NT2/D1 (cell line): ENCODE measurements at places on chromosomes 16 and 17.

- no peak for DNase-seq
Observed at GRCh38 chr16:78543023-78543422, 443.6 kb downstream of the WWOX start.

DNA sequence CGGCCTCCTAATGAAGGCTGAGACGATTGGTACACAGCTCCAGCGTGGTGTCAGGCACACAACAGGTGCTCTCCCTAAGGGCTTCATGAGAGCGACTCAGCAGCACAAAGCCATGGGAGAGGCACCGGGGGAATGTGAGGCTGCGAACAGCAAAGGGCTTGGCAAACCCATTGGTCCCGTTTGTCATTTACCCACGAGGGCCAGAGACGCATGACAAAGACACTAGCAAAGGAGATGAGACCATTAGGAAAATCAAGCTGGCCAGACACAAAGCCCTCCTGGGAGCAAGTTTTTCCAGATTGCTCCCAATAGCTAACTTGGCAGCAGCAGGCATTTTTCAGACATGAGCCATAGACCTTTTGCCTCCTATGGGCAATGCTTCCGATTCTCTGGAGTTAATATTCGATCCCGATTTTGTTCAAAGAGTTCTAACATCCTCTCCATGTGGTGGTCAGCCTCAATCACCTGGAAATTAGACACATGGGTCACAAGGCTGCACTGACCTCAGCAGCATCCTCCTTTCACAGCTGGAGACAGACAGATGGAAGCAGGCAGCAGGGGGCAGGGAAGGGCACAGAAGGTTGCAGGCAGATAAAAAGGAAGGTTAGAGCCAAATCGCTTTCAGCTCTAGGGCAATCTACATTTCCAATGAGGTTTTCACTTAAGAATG lies 38.2 kb downstream of the TK2 start:
- DNase-seq: peak; percentile 82

- no peak for DNase-seq
Observed at GRCh38 chr17:19319771-19320505, 42.6 kb downstream of the B9D1 start.

GRCh38 chr16:68235108-68235886 lies 630 bp downstream of the ESRP2 start:
- no peak for DNase-seq

DNA sequence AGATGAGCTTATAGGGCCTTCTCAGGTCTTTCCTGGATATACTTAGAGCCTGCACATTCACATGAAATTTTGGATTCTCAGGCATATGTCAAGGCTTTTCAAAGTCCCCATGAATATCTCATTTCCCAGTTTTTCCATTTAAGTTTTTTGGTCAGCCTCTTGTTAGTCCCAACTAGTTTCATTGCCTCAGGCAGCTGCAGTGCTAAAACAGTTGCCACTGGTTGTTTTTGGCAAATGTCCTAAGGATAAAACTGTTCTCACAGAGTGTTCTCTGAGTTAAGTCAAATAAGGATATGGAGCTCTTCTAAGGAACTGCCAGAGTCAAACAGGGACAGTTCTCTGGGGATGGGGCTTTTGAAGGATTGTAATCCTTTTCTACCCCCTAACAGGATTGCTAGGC lies 39.9 kb upstream of the ABCC11 start:
- no peak for DNase-seq

DNA sequence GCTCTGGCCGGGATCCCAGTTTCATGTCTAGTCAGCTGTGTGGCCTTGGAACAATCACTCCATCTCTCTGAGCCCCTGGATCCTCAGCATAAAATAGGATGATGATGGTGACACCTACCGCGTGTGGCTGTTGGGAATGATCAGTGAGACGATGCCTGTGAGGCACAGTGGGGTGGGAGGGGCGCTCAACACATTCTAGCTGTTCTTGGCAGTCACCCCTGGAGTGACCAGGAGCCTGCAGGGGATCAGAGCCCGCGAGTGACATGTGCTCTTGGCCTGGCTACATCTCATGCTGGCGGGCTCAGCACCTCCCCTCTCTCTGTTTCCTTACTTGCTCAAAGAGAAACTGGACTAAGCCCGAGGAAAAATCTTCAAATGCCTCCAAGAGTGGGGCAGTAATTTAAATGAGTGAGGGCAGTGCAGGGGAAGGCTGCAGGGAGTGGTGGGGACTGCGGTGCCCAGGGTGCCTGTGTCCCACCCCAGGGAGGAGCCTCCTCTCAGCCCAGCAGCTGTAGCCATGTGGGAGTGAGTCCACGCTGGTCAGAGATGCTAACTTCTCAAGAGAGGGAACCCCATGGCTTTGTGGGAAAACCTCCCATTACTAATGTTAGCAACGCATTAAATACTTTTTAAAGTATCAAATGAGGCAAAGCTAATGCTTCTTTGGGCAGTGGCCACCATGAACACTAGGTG lies 23.1 kb upstream of the DOK4 start:
- no peak for DNase-seq

DNA sequence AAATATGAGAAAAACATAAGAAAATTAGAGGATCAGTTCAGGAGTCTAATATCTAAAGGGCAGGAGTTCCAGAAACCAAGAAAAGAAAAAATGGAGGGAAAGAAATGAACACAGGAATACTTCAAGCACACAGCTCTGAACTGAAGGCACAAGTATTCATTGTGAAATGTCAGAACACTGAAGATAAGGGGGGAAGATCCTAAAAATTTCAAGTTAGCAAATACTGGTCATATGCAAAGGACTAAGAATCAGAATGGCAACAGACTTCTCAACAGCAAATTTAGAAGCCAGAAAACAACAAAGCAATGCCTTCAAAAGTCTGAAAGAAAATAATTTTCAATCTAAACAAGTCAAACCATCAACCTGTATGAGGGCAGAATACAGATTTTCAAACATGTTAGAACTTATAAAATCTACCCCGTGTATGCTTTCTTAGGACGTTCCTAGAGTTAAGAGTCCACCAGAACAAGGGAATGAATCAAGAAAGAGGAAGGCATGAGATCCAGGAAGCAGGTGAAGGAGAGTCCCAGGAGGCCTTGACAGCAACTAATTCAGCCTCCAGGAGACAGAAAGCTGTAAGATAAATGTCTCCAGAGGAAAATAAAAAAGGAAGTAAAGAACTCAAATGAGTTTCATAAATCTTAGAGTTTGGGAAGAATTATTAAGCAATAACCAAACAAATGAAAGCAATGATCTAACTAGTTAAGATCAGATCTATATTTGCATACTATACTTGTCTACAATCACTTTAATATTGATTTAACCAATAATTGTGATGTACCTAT lies 2.8 kb downstream of the BRD7 start:
- DNase-seq: no peak
